ENCODE measurements at places on chromosomes 3 and 15. TPM values are rescaled to one million over a fixed set of nuclear protein-coding genes. Genes with fewer than 3 reads are reported as not detected.

The CACNA2D3 gene
- not detected for total RNA-seq

The CYP11A1 gene
- total RNA-seq, result not detected

The GCHFR gene
- total RNA-seq, result 34.7 TPM

The THPO gene
- not detected for total RNA-seq

DNA sequence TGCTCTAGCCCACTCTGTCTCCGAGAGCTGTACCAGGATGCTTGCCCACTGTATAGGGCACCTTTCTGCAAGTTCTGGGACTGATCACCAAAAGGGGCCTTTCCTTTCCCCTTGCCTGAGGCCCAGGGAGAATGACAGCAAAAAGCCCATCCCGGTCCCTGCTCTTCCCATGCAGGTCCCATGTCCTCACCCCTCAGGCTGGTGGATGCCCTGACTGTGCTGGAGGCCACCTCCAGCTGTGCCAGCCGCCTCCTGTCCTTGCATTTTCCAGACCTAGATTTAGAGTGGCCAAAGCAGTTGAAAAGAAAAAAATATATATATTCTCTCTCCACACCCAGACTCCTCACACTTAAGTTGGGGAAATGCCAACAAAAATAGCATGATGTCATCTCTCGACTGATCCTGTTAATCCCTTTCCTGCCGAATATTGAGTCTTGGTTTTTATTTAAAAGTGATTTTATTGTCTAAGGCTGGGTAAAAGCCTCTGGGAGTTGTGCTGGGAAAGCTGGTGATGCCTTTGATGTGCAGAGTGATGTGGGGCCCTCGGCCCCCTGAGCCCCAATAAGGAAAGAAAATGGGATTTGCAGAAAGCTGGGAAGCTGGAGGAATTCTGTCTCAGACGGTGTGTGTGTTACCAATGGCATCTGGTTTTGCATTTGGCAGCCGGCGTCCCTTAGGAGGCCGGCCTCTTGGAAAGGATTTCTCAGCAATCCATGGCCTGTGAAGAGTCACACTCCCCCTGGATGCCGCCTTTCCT, 29.3 kb upstream of the TPM1 start:
- no peaks in the 10 kb centered on the region for H3K27me3 ChIP-seq
- no peaks in the 10 kb centered on the region for H3K36me3 ChIP-seq
- no peak overlapping the region for H3K4me3 ChIP-seq
- no peak for DNase-seq
- H3K27ac ChIP-seq, result no peak overlapping the region

DNA sequence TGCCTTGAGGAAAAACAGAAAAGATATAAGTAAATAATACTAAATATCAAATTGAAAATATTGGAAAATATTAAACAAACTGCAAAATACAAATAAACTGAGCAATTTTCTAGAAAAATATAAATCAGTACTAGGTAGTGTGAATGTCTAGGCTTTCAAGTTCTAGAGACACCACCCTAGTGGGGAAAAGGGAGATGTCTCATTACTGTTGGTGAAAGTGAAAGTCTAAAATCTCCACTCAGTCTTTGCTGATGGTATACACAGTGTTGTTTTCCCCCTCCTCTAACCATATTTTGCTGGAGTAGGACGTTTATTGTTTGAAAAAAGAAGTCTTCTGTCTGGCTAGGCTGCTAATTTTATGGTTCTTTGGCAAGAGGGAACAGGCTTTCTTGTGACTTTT, 1368.9 kb downstream of the OTOL1 start:
- DNase-seq, result no peak
- H3K27ac ChIP-seq, result no peak overlapping the region
- no peaks in the 10 kb centered on the region for H3K4me1 ChIP-seq
- H3K36me3 ChIP-seq, result no peaks in the 10 kb centered on the region

The FBXO40 gene
- not detected for total RNA-seq

DNA sequence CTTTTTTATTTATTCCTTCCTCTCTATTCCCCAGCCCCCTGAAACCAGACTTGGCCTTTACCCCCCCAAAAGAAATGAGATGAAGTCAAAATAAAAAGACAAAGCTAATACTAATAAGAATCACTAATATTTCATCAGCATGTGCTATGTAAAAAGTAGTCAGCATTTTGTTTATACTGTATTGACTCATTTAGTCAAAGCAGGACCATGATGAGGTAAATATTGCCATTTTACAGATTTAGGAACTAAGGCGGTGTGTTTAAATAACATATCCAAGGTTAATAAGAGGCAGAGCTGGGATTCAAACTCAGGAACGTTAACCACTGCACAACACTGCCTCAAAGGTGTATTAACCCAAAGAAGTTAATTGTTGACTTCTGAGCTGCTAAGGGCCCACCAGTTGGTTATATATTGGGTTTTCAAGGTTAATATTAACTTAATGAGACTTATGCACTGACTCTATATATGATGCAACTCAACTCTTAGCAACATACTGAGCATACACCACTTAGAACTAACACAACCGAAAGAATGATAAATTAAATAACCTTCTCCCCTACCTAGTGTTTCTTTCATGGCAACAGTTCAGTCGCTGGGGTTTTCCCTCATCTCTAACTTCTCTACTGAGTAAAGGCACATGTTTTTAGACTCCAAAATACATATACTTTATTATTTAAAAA, 34.7 kb downstream of the FOXP1 start:
- no peaks in the 10 kb centered on the region for H3K36me3 ChIP-seq
- H3K4me3 ChIP-seq, result no peak overlapping the region
- no peak for DNase-seq
- H3K4me1 ChIP-seq, result no peaks in the 10 kb centered on the region
- H3K27ac ChIP-seq, result no peak overlapping the region
- H3K27me3 ChIP-seq, result peaks cover 13% of the 10 kb centered on the region

GRCh38 chr15:63500265-63501250, 3.8 kb upstream of the USP3 start:
- H3K27me3 ChIP-seq, result no peaks in the 10 kb centered on the region
- peak; percentile 53 for DNase-seq
- peaks cover 55% of the 10 kb centered on the region for H3K4me1 ChIP-seq
- peaks cover 3% of the 10 kb centered on the region for H3K36me3 ChIP-seq

DNA sequence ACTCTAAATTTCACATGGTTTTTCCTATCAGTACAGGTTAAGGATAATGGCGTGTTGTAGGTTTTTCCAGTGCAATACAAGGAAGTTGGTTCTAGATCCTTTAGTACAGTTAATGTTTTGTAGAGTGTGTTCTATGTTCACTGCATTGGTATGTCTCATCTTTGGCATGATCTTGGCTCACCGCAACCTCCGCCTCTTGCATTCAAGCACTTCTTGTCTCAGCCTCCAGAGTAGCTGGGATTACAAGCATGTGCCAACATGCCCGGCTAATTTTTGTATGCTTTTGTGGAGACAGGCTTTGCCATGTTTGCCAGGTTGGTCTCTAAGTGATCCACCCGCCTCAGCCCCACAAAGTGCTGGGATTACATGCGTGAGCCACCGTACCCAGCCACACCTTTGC, 30.4 kb downstream of the SNRPN start:
- H3K27me3 ChIP-seq, result no peaks in the 10 kb centered on the region
- no peaks in the 10 kb centered on the region for H3K4me1 ChIP-seq
- no peak overlapping the region for H3K4me3 ChIP-seq
- no peak for DNase-seq
- H3K27ac ChIP-seq, result no peak overlapping the region
- H3K36me3 ChIP-seq, result peaks cover 75% of the 10 kb centered on the region

- no peak overlapping the region for H3K4me3 ChIP-seq
- H3K27ac ChIP-seq, result no peak overlapping the region
- H3K4me1 ChIP-seq, result no peaks in the 10 kb centered on the region
These were observed 90.2 kb downstream of the CERS3 start for GRCh38 chr15:100438570-100438969.

The GRK7 gene
- not detected for total RNA-seq

DNA sequence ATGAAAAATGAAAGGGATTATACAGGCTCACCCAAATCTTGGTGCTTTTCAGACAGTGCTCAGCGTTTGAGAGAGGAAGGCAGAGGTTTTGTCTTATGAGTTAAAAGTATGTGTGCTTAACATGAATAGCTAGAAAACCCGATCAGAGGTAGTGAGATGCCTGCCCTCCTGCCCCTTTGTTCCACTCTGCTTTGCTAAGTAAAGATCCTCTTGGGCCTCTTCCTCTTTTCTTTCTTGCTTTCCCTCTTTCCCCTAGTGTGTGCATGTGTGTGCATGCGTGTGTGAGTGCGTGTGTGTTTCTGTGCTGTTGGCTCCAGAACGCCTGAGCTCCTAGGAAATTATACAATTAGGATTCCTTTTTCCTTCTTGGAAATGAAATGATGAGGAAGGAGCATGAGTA, 261.3 kb upstream of the NR2E3 start:
- peaks cover 10% of the 10 kb centered on the region for H3K27me3 ChIP-seq
- no peak overlapping the region for H3K4me3 ChIP-seq
- no peak for DNase-seq
- H3K36me3 ChIP-seq, result no peaks in the 10 kb centered on the region
- no peaks in the 10 kb centered on the region for H3K4me1 ChIP-seq
- H3K27ac ChIP-seq, result no peak overlapping the region

- peak; percentile 78 for DNase-seq
- H3K36me3 ChIP-seq, result no peaks in the 10 kb centered on the region
- peaks cover 45% of the 10 kb centered on the region for H3K27me3 ChIP-seq
These were observed at the start of gene MYZAP for GRCh38 chr15:57591822-57592367. Gene MYZAP (plus strand): TSS chr15:57591904. CDS start chr15:57592035, 131 bp downstream.

GRCh38 chr3:62938583-62938982, 63.4 kb upstream of the CADPS start:
- DNase-seq, result no peak
- no peaks in the 10 kb centered on the region for H3K27me3 ChIP-seq
- H3K4me1 ChIP-seq, result no peaks in the 10 kb centered on the region
- H3K36me3 ChIP-seq, result no peaks in the 10 kb centered on the region

DNA sequence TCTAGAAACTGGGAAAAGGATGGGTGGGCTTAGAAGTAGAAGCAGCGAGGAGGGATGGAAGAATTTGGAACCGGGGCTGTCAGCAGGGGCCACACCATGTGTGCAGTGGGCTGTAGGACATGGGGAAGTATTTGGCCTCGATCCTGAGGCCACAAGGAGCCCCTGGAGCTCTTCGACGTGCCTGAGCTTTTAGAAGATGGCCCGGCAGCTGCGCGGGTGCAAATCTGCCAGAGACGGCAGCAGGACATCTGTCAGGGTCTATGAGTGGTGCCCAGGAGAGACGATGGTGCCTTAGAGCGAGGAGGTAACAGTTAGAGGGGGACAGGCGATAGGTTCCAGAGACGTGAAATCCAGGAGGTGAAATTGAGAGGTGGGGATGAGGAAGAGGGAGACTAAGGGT, 321.1 kb downstream of the UACA start:
- no peak overlapping the region for H3K27ac ChIP-seq
- peaks cover 3% of the 10 kb centered on the region for H3K4me1 ChIP-seq
- no peak for DNase-seq
- H3K27me3 ChIP-seq, result peaks cover 57% of the 10 kb centered on the region
- H3K4me3 ChIP-seq, result no peak overlapping the region
- H3K36me3 ChIP-seq, result no peaks in the 10 kb centered on the region

- no peak overlapping the region for H3K4me3 ChIP-seq
- H3K36me3 ChIP-seq, result no peaks in the 10 kb centered on the region
- DNase-seq, result no peak
- H3K4me1 ChIP-seq, result no peaks in the 10 kb centered on the region
These were observed 32.5 kb downstream of the HRH1 start for GRCh38 chr3:11186771-11187191.
